Activated T-helper 17 cell treated with anti-CD3 and anti-CD28 coated beads, Interleukin-2, amount 50 U/mL, for 72 hours (primary cell): ENCODE measurements at places on chromosomes 7 and 10.

DNA sequence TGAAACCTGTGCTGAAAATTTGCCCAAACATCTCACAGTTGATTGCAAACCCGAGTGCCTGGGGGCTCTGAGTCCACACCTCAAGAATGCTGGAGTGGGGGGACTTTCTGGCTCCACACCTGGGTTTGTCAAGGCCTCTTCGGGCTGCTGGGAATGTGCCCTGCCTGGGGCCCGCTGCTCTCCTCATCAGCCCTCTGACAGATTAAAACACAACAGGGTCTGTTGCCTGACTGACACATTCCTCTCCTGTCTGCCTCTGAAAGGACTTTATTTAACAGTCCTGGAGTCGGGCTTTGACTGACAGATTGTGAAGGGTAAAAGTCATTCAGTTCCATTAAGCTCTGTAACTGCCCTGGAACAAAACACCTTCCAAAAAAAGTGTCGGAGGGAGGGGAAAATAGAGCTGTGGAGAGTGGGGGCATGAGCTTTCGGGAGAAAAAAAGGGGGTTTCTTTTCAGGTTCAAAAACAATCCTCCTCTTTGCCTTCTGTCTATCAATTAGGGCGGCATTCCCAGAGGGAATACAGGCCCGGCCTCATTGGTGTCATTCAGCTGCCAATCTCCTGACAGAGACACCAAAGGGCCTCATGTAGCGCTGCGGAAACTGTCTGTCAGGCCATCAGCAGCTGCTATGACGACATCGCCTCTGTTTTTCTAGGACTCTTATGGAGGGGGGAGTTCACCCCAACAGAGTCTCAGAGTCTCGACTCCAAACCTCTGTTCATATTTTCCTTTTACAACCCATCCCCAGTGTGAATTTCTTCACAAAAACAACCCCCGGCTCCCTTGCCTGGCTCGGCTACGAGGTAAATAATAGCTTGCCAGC lies 398.8 kb upstream of the NFE2L3 start:
- no peak for ATAC-seq

DNA sequence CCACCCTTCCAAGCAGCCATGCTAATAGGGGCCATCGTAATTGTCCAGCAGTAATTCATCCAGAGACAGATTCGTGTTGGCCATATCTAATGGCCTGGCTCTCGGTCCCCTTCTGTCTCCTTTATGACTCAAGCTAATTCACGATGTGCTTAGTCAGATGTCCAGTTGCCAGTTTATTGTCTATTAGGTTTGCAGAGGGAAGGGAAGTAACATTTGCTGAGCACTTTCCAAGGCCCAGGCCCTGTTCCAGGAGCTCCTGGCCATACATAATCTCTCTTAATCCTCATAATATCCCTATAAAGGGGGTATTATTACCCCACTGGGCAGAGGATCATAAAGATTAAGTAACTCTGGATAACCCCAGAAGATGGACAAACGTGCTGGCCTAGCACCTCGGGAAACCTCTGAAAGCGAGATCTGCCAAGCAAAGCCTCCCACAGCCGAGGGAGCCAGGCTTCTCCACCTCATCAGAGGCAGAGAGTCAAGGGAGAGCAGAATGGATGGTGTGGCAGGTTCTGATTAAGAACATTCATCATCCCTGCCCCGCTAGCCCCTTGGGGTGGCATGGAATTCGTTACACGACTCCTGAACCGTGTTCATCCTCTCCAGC lies 153.7 kb downstream of the PLXNA4 start:
- ATAC-seq = no peak

DNA sequence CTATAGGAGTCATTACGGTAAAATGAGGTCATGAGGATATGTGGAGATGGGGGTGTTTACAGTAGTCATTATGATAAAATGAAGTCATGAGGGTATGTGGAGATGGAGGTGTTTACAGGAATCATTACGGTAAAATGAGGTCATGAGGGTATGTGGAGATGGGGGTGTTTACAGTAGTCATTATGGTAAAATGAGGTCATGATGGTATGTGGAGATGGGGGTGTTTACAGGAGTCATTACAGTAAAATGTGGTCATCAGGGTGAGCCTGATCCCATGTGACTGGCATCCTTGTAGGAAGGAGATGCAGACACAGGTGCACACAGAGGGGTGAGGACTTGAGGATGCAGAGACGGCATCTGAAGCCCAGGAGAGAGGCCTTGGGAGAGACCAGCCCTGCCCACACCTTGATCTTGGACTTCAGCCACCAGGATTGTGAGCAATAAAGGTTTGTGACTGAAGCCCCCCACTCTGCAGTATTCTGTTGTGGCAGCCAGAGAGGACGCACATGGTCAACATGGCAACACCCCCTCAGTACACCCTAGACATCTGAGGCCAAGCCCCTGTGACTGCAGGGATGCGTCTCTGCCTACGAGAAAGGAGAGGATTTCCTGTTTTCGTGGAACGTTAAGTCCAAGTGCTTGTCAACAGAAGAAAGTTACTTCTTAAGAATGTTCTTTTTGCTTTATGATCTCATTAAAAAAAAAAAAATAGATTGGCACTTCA lies 544.4 kb downstream of the DNAJB6 start:
- peak; percentile 92 for ATAC-seq

DNA sequence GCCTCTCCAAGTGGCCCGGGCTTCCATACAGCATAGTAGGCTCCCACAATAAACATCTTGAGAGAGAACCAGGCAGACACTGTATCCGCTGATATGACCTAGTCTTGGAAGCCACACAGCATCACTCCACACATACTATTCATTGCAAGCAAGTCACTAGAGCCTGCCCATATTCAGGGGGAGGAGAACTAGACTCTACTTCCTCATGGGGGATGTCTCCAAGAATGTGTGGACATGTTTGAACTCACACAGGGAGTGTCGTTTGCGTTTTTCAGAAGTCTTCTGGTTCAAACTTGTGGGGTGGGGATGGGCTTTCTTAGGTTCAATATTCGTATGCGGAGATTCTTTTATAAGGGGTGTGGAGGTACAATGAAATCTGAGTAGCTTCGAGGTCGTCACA lies 232.6 kb upstream of the HABP2 start:
- no peak for ATAC-seq

DNA sequence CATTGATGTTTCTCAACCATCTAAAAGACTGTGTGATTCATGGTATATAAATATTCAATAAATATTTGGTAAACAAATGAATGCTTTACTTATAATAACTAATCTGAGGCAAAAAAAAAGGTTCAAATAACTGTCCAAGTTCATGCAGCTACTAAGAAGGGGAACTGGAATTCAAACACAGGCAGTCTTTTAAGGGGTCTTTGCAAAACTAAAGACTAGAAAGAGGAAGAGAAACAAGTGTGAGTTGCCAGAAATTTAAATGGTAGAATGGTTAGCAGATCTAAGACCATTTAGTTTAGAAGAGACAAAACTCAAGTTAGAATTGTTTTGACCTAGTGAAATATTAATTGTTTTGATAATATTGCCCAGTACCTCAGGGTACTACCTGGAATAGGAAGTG lies 642.0 kb upstream of the LRRN3 start:
- no peak for ATAC-seq

- no peak for ATAC-seq
Measured at GRCh38 chr7:405489-406211, 114.0 kb downstream of the PDGFA start.

DNA sequence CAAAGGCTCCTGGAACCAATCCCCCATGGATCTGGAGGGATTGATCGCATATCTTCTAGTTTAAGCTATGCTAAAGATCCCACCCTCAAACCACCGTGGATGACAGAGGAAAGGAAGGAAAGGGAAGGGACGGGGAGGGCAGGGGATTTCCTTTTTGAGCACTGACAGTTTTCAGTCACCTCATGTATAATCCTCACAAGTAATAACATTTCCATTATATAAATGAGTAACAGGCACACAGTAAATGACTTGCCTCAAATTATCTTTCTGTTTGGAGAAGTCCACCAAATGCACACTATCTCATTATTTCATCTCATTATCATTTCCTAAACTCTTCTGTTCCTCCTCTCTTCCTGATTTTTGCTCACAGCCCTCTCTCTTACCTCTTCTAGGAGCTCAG lies 127.1 kb upstream of the AOAH start:
- peak; percentile 59 for ATAC-seq

GRCh38 chr7:131011976-131012375 lies 278.0 kb upstream of the KLF14 start:
- no peak for ATAC-seq
